ENCODE measurements at places on chromosomes 1 and 21. TPM values are rescaled to one million over a fixed set of nuclear protein-coding genes. Genes with fewer than 3 reads are reported as not detected.
A peak's percentile ranks its signal among the peaks of the same experiment; 100 is the strongest.

TBCE gene
- total RNA-seq, result 25.3 TPM

GRCh38 chr1:8389958-8390535 is 72.1 kb downstream of the SLC45A1 start:
- no peak overlapping the region for H3K4me3 ChIP-seq
- peaks cover 38% of the 10 kb centered on the region for H3K4me1 ChIP-seq
- H3K27me3 ChIP-seq, result no peaks in the 10 kb centered on the region
- H3K36me3 ChIP-seq, result peaks cover 9% of the 10 kb centered on the region
- DNase-seq, result no peak

RGS1 gene
- total RNA-seq, result 16.3 TPM

CSF1 gene
- total RNA-seq, result 64.3 TPM

- peaks cover 9% of the 10 kb centered on the region for H3K4me1 ChIP-seq
- no peaks in the 10 kb centered on the region for H3K36me3 ChIP-seq
- H3K27ac ChIP-seq, result no peak overlapping the region
- no peak overlapping the region for H3K4me3 ChIP-seq
- H3K27me3 ChIP-seq, result no peaks in the 10 kb centered on the region
Measured at GRCh38 chr1:108570128-108570527, 10.2 kb downstream of the EEIG2 start.

DNA sequence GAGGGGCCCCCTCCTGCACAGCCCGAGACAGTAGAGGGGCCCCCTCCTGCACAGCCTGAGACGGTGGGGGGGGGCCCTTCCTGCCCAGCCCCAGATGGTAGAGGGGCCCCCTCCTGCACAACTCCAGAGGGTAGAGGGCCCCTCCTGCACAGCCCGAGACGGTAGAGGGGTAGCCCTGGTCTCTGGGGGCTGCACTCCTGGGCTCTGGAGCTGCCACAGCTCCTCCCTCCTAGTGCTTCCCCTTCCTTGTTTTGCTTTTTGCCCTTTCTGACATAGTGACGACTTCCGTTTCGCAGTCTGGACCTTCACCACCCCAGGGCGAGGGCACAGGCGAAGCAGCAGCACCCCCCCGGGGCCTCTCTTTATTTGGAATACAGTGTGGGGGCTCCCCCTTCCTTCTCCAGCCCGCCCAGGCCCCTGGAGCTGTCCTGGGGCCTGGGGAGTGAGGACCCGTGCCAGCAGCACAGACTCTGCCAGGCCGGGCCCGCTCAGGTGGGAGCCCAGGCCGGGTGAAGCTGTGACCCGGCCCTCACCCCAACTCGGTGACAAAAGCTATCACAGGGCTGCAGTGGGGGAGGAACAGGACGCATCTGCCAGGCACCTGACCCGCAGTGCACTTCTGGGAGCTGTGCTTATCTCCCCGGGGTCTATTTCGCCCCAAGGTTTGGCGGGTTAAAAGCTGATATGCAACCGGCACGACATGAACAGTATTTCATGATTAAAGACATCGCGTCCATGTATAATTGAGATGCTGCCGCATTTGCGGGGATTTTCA is 1.1 kb upstream of the PRXL2B start:
- no peaks in the 10 kb centered on the region for H3K27me3 ChIP-seq
- peak overlapping the region; percentile 92 for H3K4me3 ChIP-seq
- peak overlapping the region; percentile 98 for H3K27ac ChIP-seq
- peaks cover 37% of the 10 kb centered on the region for H3K4me1 ChIP-seq
- DNase-seq, result peak; percentile 84

CACNA1S gene
- total RNA-seq, result 0.06 TPM

- H3K27ac ChIP-seq, result no peak overlapping the region
- no peaks in the 10 kb centered on the region for H3K36me3 ChIP-seq
- no peaks in the 10 kb centered on the region for H3K27me3 ChIP-seq
- no peak for DNase-seq
- H3K4me3 ChIP-seq, result no peak overlapping the region
Measured at GRCh38 chr1:99501871-99502270, 144.0 kb upstream of the PALMD start.

MFAP2 gene
- total RNA-seq, result 11.9 TPM

GSTM5 gene
- 11.7 TPM for total RNA-seq

DCST1 gene
- not detected for total RNA-seq

FYB2 gene
- total RNA-seq, result 3.8 TPM

PCAT6 gene
- total RNA-seq, result 0.71 TPM

DNA sequence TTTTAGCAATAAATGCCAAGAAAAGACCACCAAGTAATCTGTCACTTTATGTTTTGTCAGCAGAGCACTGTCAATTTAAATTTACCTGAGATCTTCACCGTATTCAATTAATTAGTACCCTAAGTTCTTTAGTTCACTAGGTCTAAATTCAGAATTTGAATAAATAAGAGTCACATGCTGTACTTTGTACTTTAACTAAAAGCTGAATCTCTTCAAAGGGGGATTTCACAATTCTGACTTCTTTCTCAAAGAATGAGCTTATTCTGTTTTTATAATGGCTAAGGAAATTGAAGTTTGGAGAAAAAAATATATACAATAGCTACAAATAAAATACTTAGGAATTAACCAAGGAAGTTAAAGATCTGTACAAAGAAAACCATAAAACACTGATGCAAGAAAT is 2.1 kb upstream of the GNG5 start:
- H3K36me3 ChIP-seq, result no peaks in the 10 kb centered on the region
- H3K4me3 ChIP-seq, result no peak overlapping the region
- DNase-seq, result no peak

DNA sequence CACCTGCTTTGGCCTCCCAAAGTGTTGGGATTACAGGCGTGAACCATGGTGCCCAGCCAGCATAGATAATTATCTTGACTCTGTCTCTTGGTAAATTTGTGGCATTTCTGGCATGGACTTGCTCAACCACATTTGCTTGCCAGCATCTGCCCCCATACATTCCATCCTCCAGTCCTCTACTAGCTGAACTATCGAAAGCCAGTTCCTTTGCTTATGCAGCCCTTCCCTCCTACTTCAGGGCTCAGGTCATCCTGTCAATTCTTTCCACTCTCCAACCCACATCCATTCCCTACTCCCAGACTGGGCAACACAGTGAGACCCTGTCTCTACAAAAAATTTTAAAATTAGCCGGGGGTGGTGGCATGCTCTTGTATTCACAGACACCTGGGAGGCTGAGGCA is 13.0 kb upstream of the UQCRHL start:
- peaks cover 5% of the 10 kb centered on the region for H3K4me1 ChIP-seq
- H3K27ac ChIP-seq, result no peak overlapping the region

GRCh38 chr1:58966917-58967740 is 183.3 kb upstream of the JUN start:
- DNase-seq, result no peak
- H3K27ac ChIP-seq, result no peak overlapping the region
- peaks cover 28% of the 10 kb centered on the region for H3K4me1 ChIP-seq
- no peak overlapping the region for H3K4me3 ChIP-seq
- no peaks in the 10 kb centered on the region for H3K27me3 ChIP-seq

DNA sequence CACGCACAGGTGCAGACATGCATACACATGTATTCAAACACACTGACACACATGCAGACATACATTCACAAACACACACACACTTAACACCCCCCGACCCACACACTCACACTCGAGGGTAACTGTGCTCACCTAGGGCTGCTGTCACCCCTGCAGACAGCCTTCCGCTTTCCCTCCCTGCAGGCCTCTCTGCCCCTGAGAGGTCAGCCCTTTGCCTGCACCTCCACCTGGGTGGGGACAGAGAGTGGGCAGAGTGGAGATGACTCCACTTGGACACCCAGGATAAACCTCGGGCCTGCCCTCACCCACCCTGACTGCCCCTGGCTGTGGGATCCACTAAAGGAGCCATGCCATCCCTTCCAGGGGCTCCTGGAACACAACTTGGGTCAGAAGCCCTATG is 264.3 kb downstream of the PTPRU start:
- H3K4me3 ChIP-seq, result no peak overlapping the region
- H3K4me1 ChIP-seq, result no peaks in the 10 kb centered on the region
- H3K27ac ChIP-seq, result no peak overlapping the region
- peaks cover 5% of the 10 kb centered on the region for H3K27me3 ChIP-seq

- H3K27me3 ChIP-seq, result no peaks in the 10 kb centered on the region
- peaks cover 31% of the 10 kb centered on the region for H3K4me1 ChIP-seq
- no peak overlapping the region for H3K4me3 ChIP-seq
- H3K36me3 ChIP-seq, result no peaks in the 10 kb centered on the region
- no peak for DNase-seq
Measured at GRCh38 chr1:185956881-185957280, 222.7 kb downstream of the HMCN1 start.

DNA sequence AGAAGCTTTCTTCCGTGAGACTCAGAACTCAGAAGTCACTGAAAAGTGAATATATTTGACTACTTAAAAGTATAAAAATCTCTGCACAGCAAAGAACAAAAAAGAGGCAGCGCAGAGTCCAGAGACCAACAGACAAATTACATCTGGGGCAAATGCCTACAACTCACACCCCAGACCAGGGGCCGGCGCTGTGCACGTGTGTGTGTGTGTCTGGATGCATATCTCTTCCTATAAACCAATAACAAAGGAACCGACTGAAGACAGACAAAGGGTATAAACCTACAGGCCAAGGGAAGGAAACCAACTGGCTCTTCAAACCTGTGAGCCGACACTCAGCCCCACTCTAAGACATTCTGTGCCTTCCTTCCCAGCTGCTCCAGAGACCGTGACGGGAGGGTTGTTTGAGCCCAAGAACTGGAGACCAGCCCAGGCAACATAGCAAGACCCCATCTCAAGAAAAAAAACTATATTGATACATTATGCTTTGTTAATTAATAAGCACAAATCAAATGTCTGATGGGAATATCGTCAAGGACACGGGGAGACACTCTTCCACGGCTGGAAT is 18.8 kb downstream of the WNT9A start:
- no peaks in the 10 kb centered on the region for H3K27me3 ChIP-seq
- H3K27ac ChIP-seq, result no peak overlapping the region

PRMT6 gene
- total RNA-seq, result 11.4 TPM

SPRTN gene
- 8.9 TPM for total RNA-seq

Measured in lower lobe of right lung (tissue), 2 donors.